Activated CD4-positive, alpha-beta memory T cell treated with anti-CD3 and anti-CD28 coated beads, Interleukin-2, amount 10 ng/mL, durations not matched to agents 7 days and 5 days (primary cell): ENCODE measurements at places on chromosomes 16 and 17. TPM values are rescaled to one million over a fixed set of nuclear protein-coding genes. Genes with fewer than 3 reads are reported as not detected.

- DNase-seq, result no peak
These were observed 12.4 kb downstream of the NEUROD2 start for GRCh38 chr17:39595294-39595693.

DNA sequence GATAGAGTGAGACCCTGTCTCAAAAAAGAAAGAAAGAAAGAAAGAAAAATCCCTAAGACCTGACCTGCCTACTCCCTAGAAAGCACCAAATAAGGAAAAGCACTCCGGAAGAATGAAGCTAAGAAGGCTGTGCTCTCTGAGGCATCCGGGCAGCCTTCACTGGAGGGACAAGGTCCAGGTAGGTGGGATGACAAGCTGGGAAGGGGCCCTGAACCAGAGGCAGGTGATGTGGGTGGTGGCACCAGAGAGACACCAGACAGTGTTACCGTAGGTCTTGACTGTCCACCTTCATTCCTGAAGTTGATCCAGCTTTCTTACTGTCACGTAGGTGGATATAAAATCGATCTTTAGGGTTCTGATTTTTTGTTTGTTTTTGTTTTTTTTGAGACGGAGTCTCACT lies 26.3 kb downstream of the SMTNL2 start:
- DNase-seq, result no peak

GRCh38 chr16:50267651-50268050 lies 1.3 kb downstream of the ADCY7 start:
- peak; percentile 41 for DNase-seq

DNA sequence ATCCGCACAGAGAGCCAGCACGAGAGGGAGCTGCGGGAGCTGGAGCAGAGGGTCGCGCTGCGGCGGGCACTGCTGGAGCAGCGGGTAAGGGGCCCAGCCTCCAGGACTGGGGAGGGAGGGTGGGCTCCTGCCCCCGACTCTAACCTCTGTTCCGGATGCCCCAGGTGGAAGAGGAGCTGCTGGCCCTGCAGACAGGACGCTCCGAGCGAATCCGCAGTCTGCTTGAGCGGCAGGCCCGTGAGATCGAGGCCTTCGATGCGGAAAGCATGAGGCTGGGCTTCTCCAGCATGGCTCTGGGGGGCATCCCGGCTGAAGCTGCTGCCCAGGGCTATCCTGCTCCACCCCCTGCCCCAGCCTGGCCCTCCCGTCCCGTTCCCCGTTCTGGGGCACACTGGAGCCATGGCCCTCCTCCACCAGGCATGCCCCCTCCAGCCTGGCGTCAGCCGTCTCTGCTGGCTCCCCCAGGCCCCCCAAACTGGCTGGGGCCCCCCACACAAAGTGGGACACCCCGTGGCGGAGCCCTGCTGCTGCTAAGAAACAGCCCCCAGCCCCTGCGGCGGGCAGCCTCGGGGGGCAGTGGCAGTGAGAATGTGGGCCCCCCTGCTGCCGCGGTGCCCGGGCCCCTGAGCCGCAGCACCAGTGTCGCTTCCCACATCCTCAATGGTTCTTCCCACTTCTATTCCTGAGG lies 4.4 kb downstream of the HIRIP3 start:
- DNase-seq, result no peak

GRCh38 chr16:12896562-12896961 lies 4.8 kb upstream of the SHISA9 start:
- no peak for DNase-seq

DNA sequence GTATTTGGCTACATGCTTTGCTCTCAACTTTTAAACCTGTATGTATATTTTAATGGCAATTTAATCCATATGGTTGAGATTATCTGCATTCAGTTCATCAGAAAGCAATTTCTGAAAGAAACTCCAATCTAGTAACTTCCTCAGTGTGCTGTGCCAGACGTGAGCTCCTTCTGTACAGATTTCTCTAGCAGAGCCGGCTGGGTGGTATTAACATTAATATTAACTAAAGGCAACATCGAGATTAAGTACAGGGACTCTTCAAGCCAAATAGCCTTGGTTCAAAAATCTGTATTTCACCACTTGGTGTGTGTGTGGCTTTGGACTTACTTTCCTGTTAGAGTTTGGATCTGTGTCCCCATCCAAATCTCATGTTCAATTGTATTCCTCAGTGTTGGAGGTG lies 55.5 kb upstream of the NUDT7 start:
- no peak for DNase-seq

- DNase-seq, result no peak
These were observed 13.8 kb downstream of the EMP2 start for GRCh38 chr16:10566613-10567012.

- DNase-seq, result no peak
These were observed 41.8 kb downstream of the NUP93 start for GRCh38 chr16:56771558-56772279.

- DNase-seq, result no peak
These were observed 5.5 kb downstream of the OR1F1 start for GRCh38 chr16:3193221-3194212.

DNA sequence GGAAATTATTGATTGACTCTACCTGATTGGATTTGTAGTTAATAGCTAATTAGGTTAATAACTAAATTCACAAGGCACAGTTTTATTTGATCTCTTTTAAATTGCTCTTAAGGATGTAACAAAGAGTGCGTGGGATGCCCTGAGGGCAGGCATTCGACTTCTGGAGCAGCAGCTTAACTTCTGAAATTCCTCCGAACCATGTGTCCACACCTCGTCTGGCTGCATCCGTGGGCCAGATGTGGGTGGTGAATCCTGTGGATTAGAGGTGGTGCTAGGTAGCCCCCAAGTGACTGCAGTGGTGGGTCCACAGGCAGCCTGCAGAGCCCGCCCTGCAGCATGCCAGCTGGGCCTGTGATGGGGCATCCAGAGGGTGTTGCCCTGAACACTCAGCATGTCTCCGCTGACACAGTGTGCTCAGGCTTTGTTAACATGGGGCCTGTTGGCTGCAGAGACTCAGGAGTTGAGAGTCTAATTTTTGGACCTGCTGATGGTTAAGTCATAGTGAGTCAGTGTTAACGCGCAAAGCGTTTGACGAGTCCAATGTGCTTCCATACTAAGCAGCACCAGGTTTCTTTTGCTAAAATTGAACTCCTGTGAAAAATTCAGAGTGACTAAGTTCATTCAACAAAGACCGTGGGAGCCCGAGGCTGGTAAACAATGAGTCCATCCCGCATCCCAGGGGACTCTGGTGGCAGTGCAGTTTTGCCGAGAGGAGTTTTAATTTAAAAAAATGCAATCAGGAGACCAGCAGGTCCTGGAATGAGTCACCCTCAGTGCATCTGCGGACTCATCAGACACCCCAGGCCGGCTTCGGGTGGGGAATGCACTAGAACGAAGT lies 3.8 kb upstream of the NPB start:
- no peak for DNase-seq

DNA sequence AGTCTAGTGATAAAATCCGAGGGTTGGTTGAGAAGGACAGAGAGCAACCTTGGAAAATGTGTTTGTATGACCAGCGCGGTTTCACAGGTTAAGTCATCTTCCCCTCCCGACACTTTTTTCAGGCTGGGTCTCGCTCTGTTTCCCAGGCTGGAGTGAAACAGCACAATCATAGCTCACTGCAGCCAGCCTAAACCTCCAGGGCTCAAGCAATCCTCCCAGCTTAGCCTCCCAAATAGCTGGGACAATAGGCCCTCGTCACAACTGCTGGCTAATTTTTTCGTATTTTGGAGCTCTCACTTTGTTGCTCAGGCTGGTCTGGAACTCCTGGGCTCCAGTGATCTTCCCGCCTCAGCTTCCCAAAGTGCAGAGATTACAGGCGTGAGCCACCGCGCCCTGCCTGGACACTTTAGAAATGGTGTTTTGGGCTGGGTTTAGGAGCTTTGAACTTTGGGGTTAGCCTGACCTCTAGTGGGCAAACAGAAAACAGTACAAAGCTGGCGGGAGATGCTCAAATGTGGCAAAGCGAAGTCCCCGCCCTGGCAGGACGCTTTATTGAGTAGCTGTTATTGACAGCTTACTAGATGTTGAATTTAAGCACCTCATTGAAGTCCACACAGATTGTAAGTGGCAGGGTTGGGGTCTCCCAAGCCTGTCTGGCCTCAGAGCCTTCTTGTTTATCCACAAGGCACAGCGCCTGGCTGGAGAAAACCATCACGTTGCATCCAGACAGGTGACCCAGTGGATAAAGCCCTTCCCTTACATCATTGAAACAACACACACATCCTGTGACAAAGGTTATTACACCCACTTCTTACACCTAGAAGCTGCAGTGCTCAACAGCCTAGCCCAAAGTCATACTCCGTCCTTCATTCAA lies 34.7 kb upstream of the RBBP6 start:
- peak; percentile 64 for DNase-seq

DNA sequence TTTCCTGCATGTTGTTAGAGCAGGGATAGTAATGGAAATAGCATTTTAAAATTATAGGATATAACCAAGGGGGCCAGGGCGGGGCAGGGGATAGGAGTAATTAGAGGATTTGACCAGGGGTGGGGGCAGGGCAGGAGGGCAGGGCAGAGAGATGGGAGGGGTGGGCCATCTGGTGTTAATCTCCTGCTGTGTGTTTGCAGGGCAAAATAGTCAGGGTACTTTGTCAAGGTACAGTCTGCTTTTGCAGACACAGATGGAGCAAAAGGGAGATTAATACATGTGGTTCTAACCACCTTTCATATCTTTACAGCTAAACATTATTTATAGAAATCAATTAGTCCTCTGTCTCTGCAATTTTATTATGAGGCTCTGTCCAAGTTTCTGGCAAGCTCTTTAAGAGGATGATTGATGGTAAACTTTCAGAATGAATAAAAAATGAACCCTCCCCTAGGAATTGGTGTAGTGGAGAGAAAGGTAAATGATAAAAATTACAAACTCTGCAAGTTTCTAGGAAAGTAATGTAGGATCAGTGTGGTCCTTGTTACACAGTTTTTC lies 6.6 kb downstream of the ANKFN1 start:
- no peak for DNase-seq

DNA sequence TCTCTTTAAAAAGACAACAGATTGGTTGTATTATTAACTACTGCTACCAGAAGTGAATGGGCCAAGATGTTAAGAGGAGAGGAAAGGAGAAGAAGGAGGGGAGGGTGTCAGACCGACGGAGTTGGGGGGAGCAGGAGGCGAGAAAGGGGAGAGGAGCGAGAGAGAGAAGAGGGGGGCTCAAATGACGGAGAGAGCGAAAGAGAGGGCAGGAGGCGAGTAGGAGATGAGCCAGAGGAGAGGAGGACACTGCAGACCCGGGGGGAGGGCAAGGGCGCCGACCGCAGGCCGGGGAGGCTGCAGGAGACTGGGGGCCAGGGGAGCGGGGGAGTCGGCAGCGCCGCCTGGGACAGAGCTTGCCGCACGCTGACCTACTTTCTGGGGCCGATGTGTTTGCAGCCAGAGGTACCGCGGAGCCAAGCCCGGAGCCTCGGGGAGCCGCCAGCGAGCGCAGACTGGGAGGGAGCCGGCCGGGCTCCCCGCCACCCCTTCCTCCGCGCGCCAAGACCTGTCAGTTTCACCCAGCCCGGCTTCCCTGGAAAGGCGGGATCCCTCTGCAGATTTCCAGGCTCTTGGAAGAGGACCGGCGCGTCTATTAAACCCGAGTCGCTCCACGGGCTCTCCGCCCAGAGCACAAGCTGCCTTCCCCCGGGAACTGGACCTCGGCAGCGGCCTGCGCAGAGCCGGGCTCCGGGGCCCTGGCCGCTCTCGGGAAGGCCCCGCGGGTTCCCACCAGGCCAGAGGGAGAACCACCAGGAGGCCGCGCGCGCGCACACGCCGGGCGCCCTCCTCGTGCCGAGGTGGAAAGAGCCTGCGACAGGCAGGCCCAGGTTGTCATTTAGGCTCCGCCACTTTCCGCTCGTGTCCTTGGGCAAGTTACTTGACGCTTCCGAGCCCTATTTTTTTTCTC lies 74.6 kb downstream of the CMC2 start:
- DNase-seq, result peak; percentile 17

GRCh38 chr16:790086-790485 lies 1.7 kb downstream of the CHTF18 start:
- DNase-seq, result no peak

GRCh38 chr16:14509055-14509454 lies 121.0 kb downstream of the PARN start:
- no peak for DNase-seq

DNA sequence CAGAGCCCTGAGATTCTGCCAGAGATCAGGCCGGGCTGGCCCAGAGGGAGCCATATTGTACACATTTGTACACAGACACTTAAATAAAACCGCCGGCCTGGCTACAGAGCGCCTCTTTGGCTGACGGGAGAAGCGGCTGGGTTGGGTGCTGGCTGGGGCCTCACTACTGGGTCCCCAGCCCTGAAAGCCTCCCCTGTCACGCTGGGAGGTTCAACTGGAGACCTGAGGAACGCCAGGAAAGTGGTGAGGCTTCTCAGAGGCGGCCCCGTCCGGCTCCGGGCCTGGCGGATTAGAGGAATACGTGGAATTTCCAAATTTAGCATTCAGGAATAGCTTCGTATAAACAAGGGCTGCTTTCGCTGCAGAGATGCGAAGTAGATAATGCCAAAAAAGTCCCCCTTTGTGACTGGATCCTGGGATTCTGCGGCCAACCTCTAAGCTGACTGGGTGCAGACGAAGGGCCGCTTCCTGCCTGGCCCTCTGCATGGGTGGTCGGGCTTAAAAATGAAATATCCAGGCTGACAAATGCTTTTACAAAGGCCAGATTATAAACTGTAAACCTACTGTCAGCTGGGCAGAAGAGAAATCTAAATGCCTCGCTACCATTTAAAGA lies 252.4 kb downstream of the IRF8 start:
- no peak for DNase-seq

GRCh38 chr16:77502448-77502847 lies 67.6 kb upstream of the ADAMTS18 start:
- DNase-seq, result no peak

DNA sequence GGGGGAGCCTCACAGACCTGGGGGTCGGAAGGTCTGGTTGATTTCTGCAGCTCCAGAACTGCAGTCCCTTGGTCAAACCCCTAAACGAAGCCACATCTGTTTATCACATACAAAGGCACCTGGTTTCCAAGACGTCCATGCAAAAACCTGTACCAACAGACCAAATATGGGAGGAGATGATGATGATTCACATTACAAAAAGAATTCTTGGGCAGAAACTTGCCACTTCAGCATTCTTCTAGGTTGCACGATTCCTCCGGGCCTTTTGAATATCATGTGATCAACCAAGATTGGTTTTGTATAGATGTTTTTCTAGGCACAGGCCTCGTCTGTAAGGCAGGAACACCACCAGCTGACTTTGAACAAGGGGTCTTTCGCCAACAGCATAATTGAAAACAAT lies 466.3 kb downstream of the SOX9 start:
- DNase-seq, result no peak

DNA sequence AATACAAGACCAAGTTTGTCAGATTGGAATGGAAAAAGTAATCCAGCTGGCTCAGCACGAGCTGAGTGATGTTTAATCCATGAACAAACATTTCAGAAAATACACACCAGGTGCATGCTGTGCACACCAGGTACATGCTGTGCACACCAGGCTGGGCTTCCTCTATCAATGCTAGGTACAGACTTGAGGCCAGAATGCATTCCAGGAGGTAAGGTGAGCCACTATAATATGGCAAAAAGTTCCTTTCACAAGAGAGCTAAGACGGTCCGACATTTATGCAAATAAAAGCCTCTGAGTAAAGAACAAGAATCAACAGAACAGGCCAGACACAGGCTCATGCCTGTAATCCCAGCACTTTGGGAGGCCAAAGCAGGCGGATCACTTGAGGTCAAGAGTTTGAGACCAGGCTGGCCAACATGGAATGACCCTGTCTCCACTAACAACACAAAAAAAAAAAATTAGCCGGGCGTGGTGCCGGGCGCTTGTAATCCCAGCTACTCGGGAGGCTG lies 128.2 kb downstream of the ZNF778 start:
- DNase-seq, result no peak

The GP1BA gene
- not detected for total RNA-seq

The EVI2A gene
- total RNA-seq, result 109 TPM

The ATP6V0D1 gene
- total RNA-seq, result 52.8 TPM

The CES4A gene
- total RNA-seq, result 39.3 TPM

The SLC9A5 gene
- total RNA-seq, result 2.2 TPM

The ITGAL gene
- total RNA-seq, result 583 TPM

The MMP25 gene
- total RNA-seq, result 112 TPM

The IL34 gene
- total RNA-seq, result not detected
